ENCODE measurements at places on chromosomes 2 and 18.

DNA sequence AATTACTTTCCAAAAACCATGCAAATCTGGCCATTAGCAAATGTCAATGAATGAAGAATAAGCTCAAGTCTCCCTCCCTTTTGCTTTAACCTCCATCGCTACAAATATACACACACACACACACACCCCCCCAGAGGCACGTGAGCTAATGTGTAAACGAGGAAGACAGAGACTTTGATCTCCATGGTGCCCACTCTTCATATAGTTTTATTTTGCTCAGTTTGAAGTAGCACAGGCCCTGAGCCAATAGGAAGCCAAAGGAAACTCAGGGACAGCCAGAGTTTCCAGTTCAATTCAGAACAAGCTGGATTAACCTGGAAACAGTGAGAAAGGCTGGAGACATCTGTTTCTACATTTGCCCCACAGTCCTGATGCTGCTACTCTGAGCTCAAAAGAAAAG is 248.4 kb upstream of the MEIS1 start:
- DNase-seq, result no peak

DNA sequence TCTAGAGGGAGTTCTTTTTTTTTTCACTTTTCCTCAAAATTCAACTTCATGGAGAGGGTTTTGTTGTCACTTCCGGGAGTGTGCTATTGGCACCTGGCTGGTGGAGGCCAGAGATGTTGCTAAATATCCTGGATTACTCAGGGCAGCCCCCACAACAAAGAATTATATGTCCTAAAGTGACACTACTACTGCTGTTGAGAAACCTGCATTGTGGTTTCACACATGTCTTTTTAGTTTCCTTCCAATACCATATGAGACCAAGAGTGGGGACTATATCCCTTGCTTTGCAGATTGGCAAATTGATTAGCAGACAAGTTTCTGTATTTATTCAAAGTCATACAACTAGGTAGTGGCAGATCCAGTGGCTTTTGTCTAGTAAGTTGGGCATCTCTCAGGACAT is 826.8 kb downstream of the TRIB2 start:
- DNase-seq, result no peak

GRCh38 chr2:20326163-20326780 is 24.4 kb downstream of the PUM2 start:
- DNase-seq, result peak; percentile 58

DNA sequence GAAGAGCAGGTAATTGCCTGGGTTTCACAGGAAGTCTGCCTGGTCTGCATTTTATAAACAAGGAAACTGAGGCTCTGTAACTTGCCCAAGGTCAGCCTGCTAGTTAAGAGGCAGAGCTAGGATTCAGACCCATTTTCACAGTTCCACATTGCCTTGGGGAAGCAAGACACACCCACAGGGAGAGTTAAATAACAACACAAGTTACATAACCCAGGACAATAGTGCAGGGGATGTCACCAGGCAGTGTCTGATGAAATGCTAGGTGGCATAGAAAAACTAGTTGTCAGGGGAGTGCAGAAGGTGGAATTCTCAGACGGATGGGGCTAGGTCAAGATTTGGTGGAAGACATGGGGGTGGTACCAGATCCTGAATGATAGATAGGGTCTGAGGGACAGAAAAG is 69.7 kb downstream of the PRKCE start:
- no peak for DNase-seq

DNA sequence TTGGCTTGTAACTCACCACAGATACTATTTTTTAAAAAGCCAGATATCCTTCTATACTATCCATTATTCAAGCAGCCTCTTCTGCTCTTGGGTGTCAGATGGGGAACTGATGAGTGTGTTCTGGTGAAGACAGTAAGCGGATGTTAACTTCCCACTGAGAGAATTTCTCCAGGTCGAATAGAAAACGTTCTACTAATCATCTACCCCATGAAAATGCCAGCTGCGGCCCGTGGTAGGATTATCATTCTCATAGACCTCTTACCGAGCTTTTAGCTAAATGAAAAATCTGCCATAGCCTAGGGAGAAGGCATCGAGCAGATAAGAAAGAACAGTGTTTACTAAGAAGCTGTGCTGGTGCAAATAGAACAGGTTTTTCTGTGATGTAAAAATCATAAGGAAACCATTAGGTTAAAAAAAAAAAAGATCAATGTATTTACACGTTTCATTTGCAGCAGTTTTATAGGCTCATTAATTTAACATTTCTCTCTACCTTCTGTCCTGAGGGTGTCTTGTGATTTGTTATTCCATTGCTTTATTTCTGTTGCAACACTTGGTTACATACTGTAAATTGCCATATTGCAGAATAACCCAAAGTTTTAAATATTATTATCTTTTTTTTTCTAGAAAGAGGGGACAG is 1521.5 kb upstream of the ZEB2 start:
- DNase-seq, result peak; percentile 59

- peak; percentile 74 for DNase-seq
Measured at GRCh38 chr18:9708057-9708433, at the start of gene RAB31. Gene RAB31, plus strand, starts transcription at chr18:9708301. Its CDS starts 105 bp downstream, at chr18:9708406.

DNA sequence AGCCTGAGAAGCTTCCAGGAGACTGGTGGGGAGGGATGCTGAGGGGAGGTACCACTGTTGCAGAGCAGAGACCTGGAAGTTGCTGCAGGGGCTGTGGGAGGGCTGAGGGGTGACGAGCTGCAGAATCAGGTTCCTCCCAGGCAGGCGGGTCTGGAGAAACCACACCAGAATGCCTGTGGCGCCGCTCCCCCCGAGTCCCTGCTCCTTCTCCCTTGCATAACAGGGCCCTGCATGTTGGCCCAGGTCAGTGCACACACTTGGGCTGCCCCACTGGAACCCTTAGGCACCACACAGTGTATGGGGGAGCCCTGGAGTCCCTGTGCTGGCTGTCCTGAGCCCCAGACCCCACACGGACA is 60.4 kb downstream of the ARL4C start:
- DNase-seq, result no peak

DNA sequence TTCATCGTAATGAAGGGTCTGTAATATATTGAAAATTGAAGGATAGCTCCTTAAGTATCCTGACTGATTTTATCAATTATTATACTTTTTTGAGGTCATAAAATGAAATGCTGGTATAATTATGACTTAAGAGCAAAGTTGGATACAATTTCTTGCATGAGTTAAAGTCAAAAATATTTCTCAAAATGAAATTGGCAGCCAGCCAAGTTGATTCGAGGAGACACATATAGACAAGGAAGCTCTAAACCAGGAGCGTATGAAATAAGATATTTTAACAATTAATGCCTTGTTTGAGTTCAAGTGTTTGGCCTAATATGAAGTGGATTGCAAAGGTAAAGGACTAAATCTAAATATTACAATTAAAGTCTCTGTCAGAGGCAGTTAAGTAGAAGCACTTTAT is 260.4 kb upstream of the DSEL start:
- no peak for DNase-seq

- DNase-seq, result peak; percentile 64
Measured at GRCh38 chr2:63048367-63049171, 2.1 kb upstream of the OTX1 start.

DNA sequence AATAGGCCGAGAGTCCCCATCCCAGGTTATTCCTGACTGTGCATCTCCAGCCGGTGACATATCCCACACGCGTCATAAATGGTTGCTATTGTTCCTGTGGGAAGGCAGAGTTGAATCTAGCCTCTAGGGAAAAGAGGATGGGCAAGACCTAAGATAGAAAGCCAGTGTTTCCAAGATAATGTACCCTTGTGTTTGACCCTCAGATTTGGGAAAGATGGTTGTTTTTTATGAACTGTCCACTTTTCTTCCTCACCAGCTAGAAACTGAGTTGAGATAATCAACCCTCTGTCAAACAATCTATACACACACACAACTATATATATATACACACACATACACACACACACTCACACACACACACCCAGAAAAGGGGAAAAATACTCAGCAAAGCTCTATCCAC is 131.0 kb downstream of the PRKCE start:
- no peak for DNase-seq

DNA sequence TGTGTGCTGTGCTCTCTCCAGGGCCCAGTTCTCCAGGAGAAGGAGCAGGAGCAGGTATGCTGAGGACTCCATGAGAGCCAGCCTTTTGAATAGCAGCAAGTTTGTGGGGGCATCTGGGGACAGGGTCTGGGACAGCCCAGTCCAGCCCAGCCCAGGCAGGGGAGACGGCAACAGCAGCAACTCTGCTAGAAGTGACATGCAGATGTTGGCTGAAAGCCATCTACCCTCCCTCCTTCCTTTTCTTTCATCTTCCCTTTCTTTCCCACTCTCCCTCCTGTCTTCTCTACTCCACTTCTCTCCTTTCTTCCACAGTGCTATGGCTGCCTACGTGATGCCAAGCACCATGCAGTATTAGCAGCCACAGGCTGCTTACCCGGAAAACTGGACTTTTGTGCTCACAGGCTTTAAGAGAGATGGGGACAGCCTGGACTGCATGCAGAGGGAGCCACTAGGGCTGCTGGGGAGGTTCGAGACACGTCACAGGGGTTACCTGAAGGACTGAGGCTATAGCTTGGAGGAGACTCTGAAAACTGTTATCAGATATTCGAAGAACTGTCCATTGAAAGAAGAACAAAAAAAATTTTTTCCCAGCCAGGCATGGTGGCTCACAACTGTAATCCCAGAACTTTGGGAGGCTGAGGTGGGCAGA is 23.8 kb upstream of the YWHAQ start:
- DNase-seq, result no peak

GRCh38 chr2:60478660-60479059 is 74.8 kb downstream of the BCL11A start:
- no peak for DNase-seq

- DNase-seq, result no peak
Measured at GRCh38 chr2:237482485-237482884, 4.6 kb upstream of the MLPH start.

- no peak for DNase-seq
Measured at GRCh38 chr2:174052584-174052976, 87.4 kb upstream of the SP3 start.

- no peak for DNase-seq
Measured at GRCh38 chr2:209321076-209321475, 102.8 kb upstream of the MAP2 start.

DNA sequence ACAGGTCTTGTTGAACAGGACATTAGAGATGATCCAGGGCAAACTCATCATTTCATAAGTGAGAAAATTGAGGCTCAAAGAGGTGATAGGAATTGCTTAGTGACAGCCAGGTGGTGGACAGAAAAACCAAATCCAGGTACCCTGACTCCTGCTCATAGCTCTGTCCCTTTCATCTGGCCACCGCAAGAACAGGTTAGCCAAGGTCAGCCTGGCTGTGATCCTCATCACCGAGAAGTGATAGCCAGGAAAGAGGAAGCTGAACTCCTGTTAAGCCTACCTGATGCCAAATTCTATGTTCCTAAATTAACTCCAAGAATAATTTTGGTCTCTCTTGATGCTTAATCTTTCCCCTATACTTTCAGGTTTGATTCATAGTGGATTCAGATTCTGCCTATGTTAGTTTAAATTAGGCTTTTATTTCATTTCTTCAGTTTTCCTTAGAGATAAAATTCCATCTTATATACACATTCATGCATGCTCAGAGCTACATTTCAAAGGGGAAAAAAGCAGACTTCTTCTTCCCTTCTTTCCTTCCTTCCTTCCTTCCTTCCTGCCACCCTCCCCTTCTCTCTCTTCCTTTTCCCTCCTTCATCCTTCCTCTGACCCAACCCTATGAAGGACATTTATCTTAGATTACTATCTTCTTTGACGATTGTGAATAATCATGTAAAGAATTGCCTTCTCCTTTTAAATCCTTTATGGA is 17.3 kb upstream of the CRIM1 start:
- no peak for DNase-seq

DNA sequence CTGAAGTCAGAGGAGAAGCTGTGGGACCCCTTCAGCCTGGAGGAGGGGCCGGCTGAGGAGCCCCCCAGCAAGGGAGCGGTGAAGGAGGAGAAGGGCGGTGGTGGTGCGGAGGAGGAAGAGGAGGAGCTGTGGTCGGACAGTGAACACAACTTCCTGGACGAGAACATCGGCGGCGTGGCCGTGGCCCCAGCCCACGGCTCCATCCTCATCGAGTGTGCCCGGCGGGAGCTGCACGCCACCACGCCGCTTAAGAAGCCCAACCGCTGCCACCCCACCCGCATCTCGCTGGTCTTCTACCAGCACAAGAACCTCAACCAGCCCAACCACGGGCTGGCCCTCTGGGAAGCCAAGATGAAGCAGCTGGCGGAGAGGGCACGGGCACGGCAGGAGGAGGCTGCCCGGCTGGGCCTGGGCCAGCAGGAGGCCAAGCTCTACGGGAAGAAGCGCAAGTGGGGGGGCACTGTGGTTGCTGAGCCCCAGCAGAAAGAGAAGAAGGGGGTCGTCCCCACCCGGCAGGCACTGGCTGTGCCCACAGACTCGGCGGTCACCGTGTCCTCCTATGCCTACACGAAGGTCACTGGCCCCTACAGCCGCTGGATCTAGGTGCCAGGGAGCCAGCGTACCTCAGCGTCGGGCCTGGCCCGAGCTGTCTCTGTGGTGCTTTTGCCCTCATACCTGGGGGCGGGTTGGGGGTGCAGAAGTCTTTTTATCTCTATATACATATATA is 46.0 kb downstream of the BOLA3 start:
- DNase-seq, result no peak

GRCh38 chr2:195659982-195660890 is 3.2 kb downstream of the SLC39A10 start:
- DNase-seq, result peak; percentile 29

DNA sequence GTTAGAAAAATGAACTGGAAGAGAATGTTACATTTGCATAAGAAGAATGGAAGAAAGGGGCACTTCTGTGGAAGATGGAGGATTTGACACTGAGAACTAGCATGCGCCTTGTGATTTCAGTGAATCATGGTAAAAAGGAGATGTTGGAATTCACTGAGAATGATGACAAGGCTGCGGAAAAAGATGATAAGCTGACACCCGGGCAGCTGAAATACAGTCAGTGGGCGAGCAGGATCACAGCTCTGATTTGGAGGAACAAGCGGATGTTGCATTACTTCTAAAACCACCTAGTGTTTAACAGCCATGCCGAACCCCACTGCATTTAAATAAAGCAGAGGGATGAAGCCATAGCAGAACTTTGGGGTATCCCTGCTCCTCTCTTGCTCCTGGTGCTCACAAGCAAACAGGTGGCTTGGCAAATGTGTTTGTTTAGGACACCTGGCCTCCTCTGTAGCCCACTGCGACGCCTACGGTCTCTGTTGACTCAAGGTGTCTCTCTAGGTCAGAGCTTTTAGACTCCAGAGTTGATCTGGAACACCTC is 134.9 kb downstream of the NDUFA10 start:
- no peak for DNase-seq

GRCh38 chr18:12911025-12911928 is 27.2 kb upstream of the PTPN2 start:
- DNase-seq, result no peak

GRCh38 chr2:150889141-150889540 is 372.5 kb downstream of the RBM43 start:
- DNase-seq, result no peak

GRCh38 chr2:163723881-163724280 is 11.9 kb downstream of the FIGN start:
- no peak for DNase-seq
